ENCODE measurements at places on chromosomes 7 and 10. TPM values are rescaled to one million over a fixed set of nuclear protein-coding genes. Genes with fewer than 3 reads are reported as not detected.

DNA sequence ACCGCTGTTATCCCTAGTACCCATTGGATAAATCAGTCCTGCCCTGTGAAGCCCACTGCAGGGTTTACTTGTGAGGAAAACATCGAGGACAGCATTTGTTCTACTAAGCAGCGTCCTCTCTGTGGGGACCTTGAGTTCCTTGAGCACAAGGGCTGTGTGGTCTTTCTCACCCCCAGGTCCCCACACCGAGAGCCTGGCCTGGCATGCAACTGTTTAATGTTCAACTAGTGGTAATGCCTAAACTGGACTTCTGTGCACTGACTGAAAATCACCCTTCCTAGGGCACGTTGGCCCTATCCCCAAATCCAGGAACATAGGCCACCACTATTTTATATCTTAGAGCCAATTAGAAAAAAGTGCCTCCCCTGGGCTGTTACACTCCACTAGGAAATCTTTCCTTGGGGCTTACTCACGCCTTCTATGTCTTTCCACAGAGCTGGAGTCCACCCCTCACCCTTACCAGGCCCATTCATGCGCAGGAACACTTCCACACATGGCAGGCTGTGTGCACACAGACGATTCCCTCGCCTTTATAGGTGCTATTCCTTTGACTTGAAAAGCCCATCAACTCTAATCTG is 1.7 kb upstream of the TMEM213 start:
- DNase-seq, result no peak

The ARHGAP22 gene
- 0.93 TPM for polyA plus RNA-seq

The FGL2 gene
- polyA plus RNA-seq, result 56.0 TPM

DNA sequence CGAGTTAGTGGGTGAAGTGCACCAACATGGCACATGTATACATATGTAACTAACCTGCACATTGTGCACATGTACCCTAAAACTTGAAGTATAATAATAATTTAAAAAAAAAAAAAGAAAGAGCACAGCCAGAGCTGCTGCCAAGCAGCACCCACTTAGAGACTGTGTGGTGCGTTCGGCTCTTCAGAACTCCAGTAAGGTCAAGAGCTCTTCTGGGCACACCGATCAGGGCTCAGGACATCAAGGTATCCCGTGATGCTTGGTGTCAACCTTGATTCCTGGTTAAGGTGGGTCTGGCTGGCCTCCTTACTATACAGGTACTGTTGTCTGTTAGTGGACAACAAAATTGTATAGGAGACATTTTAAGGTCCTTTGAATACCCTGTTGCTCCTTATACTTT is 385.7 kb upstream of the AKR1E2 start:
- no peak for DNase-seq

The ACBD7 gene
- polyA plus RNA-seq, result 8.9 TPM

The ITIH2 gene
- 0.43 TPM for polyA plus RNA-seq

GRCh38 chr7:158397885-158398284 is 189.7 kb downstream of the PTPRN2 start:
- DNase-seq, result no peak

GRCh38 chr7:88150033-88150432 is 69.8 kb downstream of the SRI start:
- no peak for DNase-seq

The CACNA2D1 gene
- 33.9 TPM for polyA plus RNA-seq

DNA sequence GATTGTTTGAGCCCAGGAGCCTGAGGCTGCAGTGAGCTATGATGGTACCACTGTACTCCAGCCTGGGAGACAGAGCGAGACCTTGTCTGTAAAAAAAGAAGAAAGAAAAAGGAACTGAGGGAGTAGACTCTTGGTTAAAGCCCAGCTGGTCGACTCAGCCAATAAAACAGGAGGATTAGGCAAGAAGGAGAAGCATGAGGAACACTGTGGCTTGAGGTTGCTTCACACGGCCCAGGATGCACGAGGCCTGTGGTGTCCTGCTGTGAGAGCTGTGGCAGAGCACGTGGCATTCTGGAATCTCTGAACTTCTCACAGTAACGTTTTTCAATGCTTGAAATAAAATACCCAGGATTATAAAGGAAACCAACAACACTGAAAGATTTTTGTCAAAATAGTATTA is 93.3 kb downstream of the CUL2 start:
- DNase-seq, result no peak

The SNCG gene
- 12.4 TPM for polyA plus RNA-seq

DNA sequence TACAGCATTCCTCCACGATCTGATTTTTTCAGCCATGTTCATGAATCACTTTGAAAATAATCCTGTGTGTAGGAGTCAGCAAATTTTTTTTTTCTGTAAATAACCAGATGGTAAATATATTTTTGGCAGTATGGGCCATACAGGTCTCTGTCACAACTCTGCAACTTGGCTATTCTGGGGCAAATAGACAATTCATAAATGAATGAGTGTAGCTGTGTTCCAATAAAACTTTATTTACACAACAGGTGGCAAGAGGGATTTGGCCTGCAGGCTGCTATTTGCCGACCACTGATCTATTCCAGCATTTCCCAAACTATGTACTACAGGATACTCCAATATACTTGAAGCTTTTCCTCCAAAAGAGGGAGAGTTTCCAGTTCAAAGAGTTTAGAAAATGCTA is 78.7 kb upstream of the SVIL start:
- no peak for DNase-seq

DNA sequence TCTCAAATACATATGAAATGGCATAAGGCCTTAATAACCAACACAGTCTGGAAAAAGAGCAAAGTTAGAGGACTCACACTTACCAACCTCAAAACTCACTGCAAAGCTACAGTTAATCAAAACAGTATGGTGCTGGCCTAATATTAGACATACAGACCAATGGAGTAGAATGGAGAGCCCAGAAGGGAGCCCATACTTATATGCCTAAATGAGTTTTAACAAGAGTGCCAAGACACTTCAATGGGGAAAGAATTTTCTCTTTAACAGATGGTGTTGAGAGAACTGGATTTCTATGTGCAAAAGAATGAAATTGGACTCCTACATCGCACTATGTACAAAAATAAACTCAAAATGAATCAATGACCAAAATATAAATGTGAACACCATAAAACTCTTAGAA is 522.6 kb downstream of the AUTS2 start:
- no peak for DNase-seq

- no peak for DNase-seq
Measured at GRCh38 chr10:127755753-127756152, 18.8 kb downstream of the FOXI2 start.

The HEPACAM2 gene
- 5.9 TPM for polyA plus RNA-seq

GRCh38 chr7:64733550-64734240 is 60.5 kb upstream of the ZNF138 start:
- DNase-seq, result no peak

All from left kidney (tissue), 8 donors.